Left cardiac atrium (tissue), 4 donors: ENCODE measurements at places on chromosomes 5 and 9. TPM values are rescaled to one million over a fixed set of nuclear protein-coding genes. Genes with fewer than 3 reads are reported as not detected.

- no peak for DNase-seq
These were observed 456.2 kb downstream of the RASEF start for GRCh38 chr9:82606492-82607382.

GRCh38 chr5:81751009-81751835 lies at the start of gene SSBP2:
SSBP2 (minus strand) TSS chr5:81751097; CDS start chr5:81751042, 55 bp downstream.
- peak; percentile 98 for DNase-seq

DNA sequence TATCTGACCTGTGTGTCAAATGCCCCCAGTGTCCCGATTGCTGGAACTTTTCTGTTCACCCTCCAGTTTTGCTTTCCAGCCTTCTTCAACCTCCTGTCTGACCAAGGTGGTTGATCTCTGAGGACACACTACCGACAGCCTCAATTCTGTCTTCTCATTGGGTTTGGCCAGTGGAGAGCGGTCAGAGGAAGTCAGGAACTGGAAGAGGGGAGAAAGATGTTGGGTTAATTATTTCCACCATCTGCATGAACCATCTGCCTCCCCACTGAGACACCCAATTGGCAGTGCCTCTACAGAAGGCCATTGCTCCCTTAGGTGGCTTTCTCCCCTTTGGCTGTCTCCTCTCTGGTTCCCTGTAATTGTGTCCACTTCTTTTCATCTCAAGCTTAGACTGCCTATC lies 154.3 kb upstream of the RAI14 start:
- no peak for DNase-seq

DNA sequence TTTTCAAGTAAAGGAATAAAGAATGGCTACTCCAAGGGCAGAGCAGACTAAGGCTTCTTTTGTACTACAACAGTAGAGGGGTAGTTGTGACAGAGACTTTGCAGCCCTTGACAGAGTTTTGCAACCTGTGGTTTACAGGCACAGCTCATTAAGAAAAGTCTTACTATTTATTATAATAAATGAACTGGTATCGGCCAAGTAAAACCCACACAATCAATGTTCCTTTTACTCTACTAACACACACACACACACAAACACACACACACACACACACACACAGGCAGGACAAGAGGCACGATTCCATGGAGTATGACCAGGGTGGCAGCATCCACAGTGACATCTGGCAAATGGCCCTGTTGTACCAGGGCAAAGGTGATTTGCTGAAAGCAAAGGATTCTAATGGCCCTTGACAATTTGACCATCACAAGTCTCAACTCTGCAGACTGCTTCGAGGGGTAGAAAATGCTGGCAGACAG lies 59.1 kb upstream of the GOLPH3 start:
- no peak for DNase-seq

DNA sequence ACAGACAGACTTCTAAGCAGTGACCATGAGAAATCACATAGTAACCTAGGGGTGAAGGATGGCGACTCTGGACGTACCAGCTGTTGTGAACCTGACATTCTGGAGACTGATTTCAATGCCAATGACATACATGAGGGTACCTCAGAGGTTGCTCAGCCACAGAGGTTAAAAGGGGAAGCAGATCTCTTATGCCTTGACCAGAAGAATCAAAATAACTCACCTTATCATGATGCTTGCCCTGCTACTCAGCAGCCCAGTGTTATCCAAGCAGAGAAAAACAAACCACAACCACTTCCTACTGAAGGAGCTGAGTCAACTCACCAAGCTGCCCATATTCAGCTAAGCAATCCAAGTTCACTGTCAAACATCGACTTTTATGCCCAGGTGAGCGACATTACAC lies 38.0 kb upstream of the CCDC152 start:
- DNase-seq = no peak

Gene IRGM
- total RNA-seq = not detected

DNA sequence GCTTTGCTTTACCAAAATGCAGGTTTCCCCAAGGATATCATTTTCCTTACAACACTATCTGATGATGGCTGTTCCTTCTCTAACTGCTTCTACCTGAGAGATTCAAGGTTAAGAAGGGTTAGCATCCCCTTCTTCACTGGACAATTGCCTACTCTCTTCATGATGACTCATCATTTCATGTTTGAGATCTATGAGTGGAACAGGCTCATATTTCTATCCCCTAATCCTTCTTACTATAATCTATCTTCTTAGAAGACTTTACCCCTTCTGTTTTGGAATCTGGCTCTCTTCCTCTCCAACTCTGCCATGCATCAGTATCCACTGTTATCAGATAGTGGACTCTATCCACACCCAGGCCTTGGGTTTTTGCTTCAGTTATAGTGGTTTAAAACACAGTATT lies 54.3 kb downstream of the NR3C1 start:
- DNase-seq = no peak

DNA sequence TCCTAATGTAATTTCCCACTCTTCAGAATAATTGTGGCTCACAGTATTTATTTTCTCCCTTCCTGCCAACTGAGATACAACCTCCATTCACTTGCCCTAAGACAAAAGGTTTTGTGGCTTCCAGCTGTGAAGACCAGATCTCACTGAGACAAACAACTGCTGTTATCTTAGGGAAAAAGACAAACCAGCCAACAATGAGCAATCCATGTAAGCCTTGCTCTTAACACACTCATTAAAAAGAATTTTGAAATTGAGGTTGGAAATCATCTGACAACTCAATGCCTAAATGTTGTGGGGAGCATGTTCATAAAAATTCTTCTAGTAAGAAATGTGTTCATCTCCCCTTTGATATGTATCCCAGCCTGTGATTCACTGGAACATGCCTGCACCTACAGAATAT lies 132.9 kb downstream of the ADAMTSL1 start:
- no peak for DNase-seq

- no peak for DNase-seq
These were observed 177.9 kb upstream of the KCNN2 start for GRCh38 chr5:114184006-114184405.

- DNase-seq = no peak
These were observed 34.6 kb upstream of the SEMA4D start for GRCh38 chr9:89532478-89532877.

Gene FOXI1
- total RNA-seq = not detected

DNA sequence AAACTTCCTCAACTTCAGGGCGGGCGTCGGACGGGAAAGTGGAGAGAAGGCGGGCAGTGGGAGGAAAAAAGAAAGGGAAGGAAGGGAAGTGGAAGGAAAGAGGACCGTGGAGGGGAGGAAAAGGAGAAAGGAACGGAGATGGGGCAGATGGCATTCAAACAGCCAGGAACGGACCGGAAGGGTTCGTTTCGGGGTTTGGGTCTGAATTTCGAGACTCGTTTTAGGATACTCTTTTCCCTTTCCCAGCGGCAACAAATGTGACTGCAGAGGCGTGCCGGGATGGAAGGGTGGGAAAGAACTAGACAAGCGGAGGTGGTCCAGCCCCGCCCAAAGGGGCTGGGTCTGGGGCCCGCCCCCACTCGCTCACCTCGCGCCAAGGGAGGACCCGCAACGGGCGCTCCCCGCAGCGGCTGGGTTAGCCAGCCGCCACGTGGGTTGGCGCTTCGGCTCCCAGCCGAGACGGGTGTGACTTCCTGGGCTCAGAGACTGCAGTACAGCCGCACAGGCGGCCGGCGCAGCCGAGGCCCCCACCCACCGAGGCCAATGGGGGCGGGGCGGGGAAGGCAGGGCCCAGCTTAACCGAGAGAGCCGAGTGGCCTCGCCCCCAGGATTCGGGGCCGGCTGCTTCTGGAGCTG lies 2.7 kb downstream of the VCAN start:
- DNase-seq = peak; percentile 89

DNA sequence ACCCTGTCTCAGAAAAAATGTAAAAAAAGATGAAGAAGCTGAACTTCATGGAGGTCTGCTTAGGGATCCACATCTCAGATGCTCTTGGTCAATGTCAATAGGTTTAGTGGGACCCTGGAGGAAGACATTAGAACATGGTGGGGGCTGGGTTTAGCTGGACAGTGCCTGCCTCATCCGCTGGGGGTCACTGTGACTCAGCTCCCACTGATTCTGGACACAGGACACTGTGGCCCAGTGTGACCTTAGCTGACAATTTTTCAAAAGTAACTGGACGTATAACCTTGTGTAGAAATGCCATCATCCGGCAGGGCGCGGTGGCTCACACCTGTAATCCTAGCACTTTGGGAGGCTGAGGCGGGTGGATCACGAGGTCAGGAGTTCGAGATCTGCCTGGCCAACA lies 7.3 kb upstream of the HNRNPAB start:
- DNase-seq = no peak

GRCh38 chr5:14142202-14142826 lies 828 bp upstream of the TRIO start:
- DNase-seq = no peak

GRCh38 chr9:125505988-125506438 lies 201.0 kb downstream of the MAPKAP1 start:
- no peak for DNase-seq

DNA sequence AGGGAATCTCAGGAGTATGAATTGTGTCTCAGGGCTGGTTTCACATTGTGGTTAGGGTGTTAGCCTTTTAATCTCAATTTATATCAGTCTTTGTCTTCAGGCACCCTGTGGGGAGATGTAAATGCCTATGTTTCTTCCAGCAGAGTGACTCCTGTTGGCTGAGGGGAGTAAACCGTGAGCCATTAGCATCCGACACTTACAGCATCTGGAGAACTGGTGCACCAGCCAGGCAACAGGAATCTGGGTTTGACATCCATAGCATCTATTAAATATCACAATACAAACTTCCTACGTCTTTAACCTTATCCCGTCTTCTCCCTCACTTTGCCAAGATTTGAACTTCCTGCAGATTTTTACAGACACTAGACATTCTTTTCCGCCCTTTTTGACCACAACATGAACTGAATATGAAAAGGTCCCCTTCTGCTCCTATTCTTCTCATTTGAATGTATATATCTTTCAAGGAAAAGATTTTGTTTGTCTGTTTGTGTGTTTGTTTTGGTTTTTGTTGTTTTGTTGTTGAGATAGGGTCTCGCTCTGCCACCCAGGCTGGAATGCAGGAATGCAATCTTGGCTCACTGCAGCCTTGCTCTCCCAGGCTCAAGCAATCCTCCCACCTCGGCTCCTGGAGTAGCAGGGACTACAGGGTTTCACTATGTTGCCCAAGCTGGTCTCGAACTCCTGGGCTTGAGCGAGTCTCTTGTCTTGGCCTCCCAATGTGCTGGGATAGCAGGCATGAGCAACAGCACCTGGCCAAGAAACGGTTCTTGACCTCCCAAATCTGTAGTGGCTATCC lies 626.2 kb downstream of the TLR4 start:
- DNase-seq = no peak

Gene SAXO1
- 0.15 TPM for total RNA-seq

DNA sequence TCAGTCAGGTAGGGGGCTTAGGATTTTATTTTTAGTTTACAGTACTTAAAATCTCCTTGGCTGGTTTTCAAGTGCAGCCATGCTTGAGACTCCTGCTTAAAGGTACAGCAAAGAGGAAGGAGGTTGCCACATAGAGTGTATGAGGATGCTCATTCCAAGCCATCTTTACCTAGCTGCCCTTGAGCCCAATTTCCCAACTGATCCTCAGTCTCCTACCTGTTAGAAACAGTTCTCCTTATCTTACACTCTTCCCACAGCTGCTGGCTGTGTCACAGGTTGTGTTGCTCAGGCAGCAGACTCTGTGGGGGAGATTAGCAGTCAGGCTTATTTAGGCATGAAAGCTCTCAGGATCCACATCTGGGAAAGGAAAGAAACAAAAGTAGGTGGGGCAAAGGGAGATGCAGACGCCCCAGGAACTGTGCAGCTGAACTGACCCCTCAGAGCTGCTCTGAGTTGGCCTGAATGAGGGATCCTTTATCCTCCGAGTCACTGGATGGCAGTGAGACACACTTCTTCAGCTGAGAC lies 95.1 kb downstream of the NMUR2 start:
- DNase-seq = no peak

- DNase-seq = no peak
These were observed 117.0 kb upstream of the ANKRD55 start for GRCh38 chr5:56350011-56350596.

DNA sequence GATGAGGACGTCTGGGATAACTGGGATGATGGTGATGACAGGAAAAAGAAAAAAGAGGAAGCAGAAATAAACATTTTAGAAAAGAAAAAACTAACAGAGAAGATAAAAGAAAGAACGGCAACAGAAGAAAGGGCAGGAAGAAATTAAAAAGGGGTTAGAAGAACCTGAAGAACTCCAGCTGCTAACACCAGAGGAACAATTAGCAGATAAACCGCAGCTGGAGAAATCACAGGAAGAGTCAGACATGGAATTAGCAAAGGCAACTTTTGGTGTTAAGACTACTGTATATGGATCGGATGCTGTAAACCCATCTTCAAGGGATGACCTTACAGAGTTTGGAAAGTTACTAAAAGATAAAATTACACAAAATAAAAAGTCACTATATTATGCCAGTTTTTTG lies 15.4 kb downstream of the CTSL start:
- no peak for DNase-seq

DNA sequence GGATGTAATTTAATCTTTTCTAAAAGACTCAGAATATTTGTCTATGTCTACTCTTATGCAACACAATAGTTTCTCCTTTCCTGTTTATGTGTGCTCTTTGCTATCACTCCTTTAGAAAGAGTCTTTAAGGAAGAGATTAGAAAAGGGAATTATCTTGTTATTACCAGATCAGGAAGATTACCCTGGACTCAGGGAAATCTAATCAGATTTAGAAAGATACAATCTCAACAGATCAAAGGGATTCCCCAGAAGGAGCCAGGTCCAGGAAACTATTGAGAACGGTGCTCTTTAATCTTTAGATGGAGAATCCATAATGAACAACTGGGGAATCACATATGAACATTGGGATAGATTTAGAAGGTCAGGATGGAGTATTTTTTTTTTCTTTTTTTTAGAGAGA lies 32.4 kb upstream of the ZFR start:
- DNase-seq = no peak

Gene SLC6A3
- not detected for total RNA-seq

Gene ROR2
- total RNA-seq = 18.0 TPM
